ENCODE measurements at places on chromosomes 16 and 17.

GRCh38 chr16:19639986-19640421 lies 78.0 kb downstream of the KNOP1 start:
- no peak for DNase-seq

- DNase-seq, result no peak
Measured at GRCh38 chr17:72723711-72724110, 368.8 kb downstream of the SLC39A11 start.

DNA sequence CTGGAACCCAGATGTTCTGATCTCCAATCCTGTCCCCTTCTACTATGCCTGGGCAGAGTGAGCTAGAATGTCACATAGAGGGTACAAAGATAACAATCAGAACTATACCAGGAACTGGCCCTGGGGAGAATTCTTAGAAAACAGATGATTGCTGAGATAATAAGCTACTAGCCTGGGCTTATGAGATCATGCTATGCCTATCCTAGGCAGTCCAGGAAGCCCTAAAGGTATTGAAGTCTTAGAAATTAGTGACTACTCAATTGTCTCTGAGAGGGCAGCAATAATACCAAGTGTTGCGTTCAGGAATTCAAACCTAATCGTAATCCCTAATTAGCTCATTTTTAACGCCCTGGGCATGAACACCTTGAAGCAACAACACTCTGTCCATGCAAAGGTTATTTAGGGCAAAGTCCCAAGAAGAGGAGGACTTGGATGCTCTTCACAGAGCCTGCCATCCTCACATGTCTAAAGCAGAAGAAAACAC lies 77.1 kb downstream of the MMD start:
- DNase-seq, result no peak

DNA sequence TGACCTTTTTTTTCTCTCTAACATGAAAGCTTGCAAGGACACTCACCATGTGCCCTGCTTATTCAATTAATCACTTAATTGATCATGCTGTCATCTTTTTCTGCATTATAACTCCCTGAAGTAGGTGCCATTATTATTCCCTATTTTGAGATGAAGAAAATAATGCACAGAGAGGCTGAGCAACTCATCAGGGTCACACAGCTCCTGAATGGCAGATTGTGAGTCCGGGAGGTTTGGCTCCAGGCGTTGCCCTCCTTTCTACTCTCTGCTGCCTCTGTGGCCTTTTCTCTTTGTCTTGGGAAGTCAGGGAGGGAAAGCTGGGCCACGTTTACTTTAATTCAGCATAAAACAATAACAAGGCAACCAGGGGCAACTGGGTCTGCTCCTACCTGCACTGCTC lies 17.2 kb upstream of the N4BP1 start:
- no peak for DNase-seq

- no peak for DNase-seq
Measured at GRCh38 chr17:18987230-18987610, 17.3 kb downstream of the FAM83G start.

GRCh38 chr17:1073241-1073962 lies 76.5 kb downstream of the TIMM22 start:
- DNase-seq, result no peak

DNA sequence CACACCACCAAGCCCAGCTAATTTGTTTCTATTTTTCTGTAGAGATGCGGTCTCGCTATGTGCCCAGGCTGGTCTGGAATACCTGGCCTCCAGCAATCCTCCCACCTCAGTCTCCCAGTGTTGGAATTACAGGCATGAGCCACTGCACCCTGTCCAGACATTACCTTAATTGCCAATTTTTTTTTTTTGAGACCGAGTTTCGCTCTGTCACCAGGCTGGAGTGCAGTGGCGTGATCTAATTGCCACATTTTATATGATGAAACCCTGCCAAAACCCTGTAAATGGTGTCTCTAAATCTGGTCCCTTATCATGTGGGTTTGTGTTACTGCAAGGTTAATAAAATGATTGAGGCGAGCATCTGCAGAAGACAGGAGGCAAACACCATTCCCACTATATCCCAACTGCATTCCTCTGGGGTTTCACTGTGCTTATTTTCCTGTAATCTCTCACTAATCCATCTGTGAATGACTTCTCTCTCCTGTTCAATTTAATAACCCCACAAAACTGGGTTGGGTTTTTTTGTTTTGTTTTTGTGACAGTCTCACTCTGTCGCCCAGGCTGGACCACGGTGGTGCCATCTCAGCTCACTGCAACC lies 19.4 kb upstream of the TRIM25 start:
- DNase-seq, result no peak

DNA sequence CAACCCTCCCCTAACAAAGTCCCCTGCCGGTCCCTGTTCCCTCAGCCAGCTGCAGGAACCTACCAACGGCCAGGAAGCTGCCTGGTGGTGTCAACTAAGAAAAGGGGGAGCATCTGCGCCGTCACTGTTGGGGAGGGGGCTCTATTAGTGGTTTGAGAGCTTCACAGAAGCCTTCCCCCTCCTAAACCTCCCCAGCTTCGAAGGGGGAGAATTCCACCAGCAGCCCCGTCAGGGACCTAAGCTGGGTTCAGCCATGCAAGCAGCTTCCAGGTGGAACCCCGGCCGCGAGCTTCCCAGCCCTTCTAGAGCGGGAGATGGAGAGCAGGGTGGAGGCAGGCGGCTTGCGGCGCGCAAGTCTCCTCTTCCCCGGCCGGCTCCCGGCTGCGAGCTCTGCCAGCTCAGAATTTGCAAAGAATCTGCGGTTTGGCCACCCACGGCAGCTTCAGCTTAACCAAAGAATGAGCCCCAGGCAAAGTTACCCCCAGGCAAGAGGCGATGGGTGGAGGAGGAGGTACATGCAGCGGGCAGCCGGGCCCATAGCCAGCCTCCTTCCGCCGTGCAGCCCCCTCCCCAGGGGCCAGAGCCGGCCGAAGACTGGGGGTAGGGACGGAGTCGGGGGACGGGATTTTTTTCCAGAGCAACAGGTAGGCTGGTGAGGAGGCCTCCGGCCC lies 33.7 kb downstream of the DDX19A start:
- DNase-seq, result peak; percentile 44

DNA sequence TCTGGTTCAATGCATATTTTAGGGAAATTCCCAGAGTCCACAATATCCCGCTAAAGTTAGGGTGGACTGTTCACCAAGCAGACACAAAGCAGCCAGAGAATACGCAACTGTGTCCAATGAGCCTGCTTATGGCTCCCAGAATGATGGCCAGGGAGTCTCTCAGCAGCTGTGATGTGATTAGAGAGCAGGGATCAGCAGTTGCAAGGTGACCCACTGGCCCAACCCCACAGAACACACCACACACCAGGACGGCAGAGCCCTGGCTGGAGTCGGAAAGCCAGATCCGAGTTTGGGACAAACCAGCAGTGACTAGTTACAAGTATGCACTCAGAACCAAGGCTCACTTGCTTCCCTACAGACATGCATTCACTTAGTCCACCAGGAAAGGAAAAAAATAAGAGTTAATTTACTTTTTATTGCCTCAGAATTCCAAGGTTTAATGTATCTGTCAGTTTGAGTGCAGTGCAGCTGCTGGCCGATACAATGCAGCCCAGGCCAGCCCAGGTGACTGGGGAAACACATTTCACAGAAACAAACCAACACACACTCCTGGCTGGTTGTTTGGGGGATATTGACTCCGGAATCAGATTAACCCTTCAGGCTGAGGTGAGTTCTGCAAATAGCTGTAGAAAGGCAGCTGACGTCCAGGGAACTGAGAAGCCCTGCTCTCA lies 121.7 kb downstream of the HIC1 start:
- no peak for DNase-seq

GRCh38 chr16:67928147-67928546 lies 3.5 kb downstream of the CTRL start:
- no peak for DNase-seq

- DNase-seq, result peak; percentile 58
Measured at GRCh38 chr16:4537376-4538343, 913 bp downstream of the CDIP1 start.

- DNase-seq, result peak; percentile 86
Measured at GRCh38 chr17:57988301-57989250, 522 bp upstream of the VEZF1 start.

- no peak for DNase-seq
Measured at GRCh38 chr17:48611213-48611612, 396 bp upstream of the HOXB7 start.

GRCh38 chr17:57852092-57852954 lies 2.5 kb upstream of the MRPS23 start:
- DNase-seq, result no peak

- no peak for DNase-seq
Measured at GRCh38 chr17:17029938-17030337, 12.3 kb upstream of the MPRIP start.

GRCh38 chr16:71491054-71491453 lies 1.9 kb upstream of the ZNF19 start:
- no peak for DNase-seq

- no peak for DNase-seq
Measured at GRCh38 chr17:79410681-79411080, 200.2 kb downstream of the RBFOX3 start.

GRCh38 chr16:81493755-81494433 lies 49.3 kb downstream of the CMIP start:
- DNase-seq, result no peak

DNA sequence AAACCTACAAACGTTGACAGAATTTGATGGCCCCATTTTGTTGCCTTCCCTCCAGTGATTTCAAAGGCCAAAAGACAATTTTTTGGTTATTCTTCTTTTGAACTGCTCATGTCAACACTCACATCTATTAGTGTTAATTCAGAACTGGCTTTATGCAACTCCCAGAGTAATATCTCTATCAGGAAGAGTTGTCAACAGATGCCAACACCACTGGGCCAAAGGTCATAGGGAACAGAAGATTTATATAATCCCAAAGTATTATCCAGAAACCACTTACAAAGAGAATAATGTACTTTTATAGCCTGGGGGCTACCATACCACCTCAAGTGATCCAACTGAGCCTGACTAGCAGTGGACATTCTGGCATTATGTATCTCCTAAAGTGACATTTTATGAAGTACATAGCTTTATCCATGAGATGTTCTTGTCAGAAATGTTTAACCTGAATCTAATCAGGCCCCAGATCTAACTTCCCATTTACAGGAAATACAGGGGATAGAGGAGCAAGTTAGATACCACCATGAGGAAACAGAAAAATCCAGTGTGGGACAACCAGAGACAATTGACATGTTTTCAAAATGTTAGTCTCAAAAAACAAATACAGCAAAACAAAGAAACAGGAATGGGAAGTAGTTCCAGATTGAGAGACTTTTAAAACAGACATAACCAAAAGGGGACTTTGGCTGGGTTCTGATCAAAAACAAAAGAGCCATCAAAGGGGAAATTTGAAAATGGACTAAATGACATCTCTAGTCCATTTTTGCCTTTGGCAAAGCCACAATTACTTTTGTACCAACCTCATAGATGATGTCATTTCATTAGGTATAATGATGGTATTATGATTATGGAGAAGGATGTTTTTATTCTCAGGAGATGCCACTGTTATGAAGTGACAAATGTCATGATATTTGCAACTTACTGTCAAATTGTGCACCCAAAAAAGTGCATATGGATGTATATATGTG lies 18.5 kb downstream of the FAM117A start:
- no peak for DNase-seq

- DNase-seq, result no peak
Measured at GRCh38 chr17:413706-414380, 61.2 kb upstream of the RPH3AL start.

DNA sequence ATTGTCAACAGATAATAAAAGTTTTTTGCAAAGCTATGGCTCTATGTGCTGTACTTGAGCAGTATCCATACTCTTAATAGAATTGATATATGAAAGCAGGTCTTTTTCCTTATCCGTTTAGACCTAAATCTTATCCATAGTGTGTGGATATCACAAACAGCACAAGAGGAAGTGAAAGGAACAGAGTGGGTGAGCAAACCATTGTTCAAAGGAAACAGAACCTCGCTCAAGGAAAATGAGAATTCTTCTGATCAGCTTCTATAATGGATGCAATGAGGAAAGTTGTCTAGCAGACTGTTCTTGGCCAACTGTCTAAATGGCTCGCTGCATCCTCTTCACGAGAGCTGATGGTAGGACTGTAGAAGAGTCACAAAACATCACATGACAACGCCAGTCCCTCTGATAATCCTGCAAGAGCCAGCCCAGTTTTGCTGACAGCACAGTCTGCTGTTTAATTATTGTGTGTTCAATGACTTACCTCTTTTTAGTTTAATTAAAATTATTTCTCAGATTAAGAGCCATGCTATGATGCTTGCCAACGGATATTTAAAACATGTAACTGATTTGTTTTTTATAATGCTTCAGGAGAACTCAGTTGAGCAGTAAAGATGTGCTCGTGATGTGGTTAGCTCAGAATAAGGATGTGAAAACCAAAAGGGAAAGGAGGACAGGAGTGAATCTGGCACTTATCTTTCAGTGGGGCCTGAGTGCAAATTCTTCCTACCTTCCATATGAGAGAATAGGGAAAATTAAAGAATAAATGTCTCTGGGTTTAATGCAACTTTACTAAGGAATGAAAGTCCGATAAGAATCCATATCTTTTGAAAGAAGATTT lies 38.5 kb downstream of the WWOX start:
- DNase-seq, result no peak

DNA sequence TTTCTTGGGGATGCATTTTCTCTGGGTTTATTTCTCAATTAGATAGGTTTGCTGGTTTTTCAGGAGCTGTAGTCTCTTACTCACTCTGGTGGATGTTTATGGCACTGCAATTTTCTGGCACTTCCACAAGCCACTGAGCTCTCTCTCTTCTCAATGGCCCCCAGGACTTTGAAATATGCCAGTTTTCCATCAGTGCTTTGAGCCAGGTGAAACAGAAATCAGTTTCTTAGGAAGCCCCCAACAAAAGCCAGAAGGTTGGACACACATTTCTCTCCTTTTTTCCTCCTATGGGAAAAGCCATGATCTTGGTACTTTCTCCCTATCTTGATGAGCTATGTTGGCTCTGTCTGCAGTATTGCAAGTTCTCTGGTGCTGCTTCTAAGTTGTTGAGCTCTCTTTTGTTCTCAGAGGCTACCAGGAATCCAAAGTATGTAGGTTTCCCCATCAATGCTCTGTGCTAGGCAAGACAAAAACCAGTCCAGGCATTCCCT lies 90.7 kb upstream of the SMIM36 start:
- DNase-seq, result peak; percentile 46

GRCh38 chr17:59762049-59762823 lies 54.8 kb downstream of the VMP1 start:
- DNase-seq, result peak; percentile 46

GRCh38 chr16:52035436-52035835 lies 511.5 kb downstream of the TOX3 start:
- no peak for DNase-seq

GRCh38 chr16:75296606-75297005 lies 45.2 kb upstream of the BCAR1 start:
- no peak for DNase-seq

- no peak for DNase-seq
Measured at GRCh38 chr17:15274017-15274416, 8.9 kb upstream of the PMP22 start.

DNA sequence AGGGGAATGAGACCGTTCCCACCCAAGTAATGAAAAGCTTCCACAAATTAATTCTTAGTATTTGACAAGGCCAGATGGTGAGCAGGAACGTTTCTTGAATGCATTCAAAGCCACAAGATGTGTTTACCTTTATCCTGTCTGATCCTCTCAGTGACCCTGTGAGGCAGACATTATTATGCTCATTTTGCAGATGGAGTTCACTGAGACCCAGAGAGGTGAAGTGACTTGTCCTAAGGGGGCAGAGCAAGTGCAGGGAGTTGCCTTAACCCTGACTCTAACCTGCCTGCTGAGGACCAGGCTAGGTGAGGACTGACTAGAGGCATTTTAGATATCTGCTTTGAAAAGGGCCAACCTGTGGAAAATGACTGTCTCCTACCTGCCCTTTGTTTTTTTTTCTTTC lies 156.7 kb downstream of the HAPSTR1 start:
- no peak for DNase-seq
